ENCODE measurements at places on chromosomes 5 and 9.

DNA sequence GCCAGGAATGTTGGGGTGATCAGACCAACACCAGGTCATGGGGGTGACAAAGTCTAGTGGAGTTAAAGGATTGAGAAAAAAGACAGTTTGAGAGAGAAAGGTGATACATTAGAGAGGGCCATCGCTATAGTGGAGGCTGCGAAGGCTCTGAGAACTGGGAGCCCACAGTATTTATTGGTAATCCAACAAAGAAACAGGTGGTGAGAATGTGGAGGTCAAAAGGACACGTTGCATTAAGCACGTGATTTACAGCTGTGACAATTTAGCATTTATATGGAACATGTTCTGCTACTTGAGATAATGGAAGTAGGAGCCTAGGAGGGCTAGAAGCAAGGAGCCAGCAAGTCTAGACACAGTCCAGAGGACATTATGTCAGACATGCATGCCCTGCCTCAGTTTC lies 2086.5 kb upstream of the C9orf72 start:
- ATAC-seq = no peak

GRCh38 chr9:1386420-1386819 lies 336.3 kb downstream of the DMRT2 start:
- ATAC-seq = no peak

GRCh38 chr9:93022721-93023520 lies 35.6 kb upstream of the SUSD3 start:
- ATAC-seq = no peak

- no peak for ATAC-seq
Measured at GRCh38 chr9:80843028-80843427, 846.3 kb downstream of the TLE1 start.

GRCh38 chr5:154544646-154545045 lies 66.6 kb upstream of the HAND1 start:
- no peak for ATAC-seq

- no peak for ATAC-seq
Measured at GRCh38 chr5:72741805-72742204, 74.7 kb upstream of the TNPO1 start.

GRCh38 chr5:163165277-163165676 lies 272.1 kb upstream of the CCNG1 start:
- no peak for ATAC-seq

DNA sequence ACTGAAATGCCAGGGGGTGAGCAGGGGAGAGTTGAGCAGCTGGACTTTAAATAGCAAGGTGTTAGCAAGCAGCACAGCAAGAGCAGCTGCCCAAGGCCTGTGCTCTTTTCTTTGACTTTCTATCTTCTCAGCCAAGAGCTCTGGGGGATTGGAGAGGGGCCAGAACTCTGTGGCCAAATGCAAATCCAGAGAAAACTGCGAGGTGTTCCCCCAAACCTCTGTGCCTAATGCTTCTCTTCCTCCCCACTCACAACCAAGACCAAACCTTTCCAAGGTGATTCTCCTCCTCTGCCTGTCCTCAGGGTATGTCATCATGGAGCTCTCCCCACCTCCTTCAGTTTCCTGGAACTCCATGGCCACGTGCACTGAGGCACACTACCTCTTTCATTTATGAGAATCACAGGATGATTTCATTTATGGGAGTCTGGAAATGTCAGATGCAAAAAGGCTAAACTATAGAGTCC lies 118.7 kb upstream of the WWC1 start:
- ATAC-seq = no peak

DNA sequence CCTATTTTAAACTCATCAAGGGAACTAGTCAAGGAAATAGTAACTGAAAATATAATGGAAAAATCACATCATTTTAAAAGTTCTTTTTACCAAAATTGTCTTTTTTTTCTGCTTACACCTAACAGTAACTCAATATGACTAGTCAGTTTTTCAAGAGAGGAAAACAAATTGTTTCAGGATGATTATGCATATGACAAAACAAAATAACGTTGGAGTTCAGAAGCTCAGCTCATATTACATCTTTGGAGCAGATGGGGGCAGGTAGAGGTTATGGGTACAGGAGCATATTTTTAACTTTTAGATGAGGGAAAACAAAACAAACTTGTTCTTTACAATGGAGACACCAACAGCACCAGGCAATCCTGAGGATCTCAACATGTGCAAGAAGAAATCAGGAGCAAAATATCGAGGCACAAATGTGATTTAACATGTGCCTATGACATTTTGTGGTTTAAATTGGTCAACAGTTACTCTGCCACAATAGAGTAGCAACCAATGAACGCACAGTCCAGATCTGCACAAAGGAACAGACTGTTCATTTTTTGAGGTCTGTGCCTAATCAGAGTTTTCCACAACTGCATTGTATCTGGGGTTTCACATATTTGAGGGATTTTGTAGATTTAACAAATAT lies 659.0 kb downstream of the ANXA1 start:
- no peak for ATAC-seq

DNA sequence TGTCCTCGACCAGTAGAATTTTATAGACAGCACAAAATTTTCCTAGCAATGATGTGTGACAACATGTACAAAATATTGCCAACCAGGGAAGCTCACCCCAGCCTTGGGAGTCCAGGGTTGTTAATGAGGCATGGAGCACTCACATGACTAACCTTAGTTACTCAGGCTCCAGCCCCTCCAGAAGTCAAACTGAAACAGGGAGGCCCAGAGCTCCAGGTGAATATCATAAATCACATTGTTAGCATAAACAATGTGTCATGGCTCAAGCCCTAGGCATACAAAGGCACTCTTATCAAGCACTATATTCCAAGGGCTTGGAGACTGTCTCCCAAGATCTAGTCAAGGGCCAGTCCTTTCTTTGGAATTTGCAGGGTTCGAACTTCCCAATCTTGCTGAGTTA lies 44.4 kb downstream of the TNFAIP8 start:
- no peak for ATAC-seq

GRCh38 chr5:38167562-38167996 lies 90.8 kb upstream of the EGFLAM start:
- ATAC-seq = no peak

GRCh38 chr9:76412638-76413037 lies 18.4 kb upstream of the RFK start:
- ATAC-seq = no peak

DNA sequence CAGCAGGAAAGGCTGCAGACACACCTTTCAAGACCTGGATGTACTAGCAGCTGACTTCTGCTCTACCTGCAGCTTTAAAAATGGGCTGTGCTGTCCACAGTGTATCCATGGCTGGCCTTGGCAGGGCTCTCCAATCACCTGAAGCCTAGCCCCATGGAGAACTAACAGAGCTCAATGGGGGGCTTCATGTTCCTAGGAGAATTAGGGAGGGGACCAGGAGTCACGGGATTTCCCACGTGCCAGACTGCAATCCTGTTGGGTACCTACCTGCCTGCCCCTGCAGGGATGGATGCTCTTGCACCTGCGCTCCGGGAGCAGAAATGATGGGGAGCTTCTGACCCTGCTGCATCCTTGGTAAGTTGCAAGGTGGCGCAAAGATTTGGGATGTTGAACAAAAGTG lies 462.1 kb downstream of the ICE1 start:
- ATAC-seq = no peak

GRCh38 chr5:96431376-96432187 lies 1.5 kb downstream of the PCSK1 start:
- no peak for ATAC-seq

- no peak for ATAC-seq
Measured at GRCh38 chr5:96952118-96952750, 16.4 kb downstream of the LNPEP start.

- ATAC-seq = no peak
Measured at GRCh38 chr9:14080959-14081542, 232.9 kb downstream of the NFIB start.

- no peak for ATAC-seq
Measured at GRCh38 chr9:13131416-13131815, 148.1 kb downstream of the MPDZ start.

- no peak for ATAC-seq
Measured at GRCh38 chr9:137084526-137084925, 2.3 kb upstream of the MAN1B1 start.

- no peak for ATAC-seq
Measured at GRCh38 chr5:84299959-84300358, 84.7 kb downstream of the EDIL3 start.

DNA sequence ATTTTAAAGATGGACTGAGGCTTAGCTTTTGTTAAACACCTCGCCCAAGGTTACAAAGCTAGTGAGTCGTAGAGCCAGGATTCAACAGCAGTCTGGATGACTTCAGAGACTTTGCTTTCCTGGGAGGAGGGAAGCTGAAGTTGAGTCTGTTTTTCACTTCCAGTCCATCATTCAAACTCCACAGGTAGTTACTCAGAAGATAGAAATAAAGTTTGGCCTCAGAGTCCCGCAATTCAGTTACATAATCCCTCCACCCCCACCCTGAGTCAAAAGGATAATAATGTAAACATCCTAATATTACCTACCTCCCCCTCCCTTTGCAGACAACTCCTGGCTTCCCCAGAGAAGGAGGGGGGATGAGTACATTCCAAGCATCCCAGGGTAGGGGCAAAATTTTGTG lies 8.1 kb downstream of the HBEGF start:
- ATAC-seq = no peak

DNA sequence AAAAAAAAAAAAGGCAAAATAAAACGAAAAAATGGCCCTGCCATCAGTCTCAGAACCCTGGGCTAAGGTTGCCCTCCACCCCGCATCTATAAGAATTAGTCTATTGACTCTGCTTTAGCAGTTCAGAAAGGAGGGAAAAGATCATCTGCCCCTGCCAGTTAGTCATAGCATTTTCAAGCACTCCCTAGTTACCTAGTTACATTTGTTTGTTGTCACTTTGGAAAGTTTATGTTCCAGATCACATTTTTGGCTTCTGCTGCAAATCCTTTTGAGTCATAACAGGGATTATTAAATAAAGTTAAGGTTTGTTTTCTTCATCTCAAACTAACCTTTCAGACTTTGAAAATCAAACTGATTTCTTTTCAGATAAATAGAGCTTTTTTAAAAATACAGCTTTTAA lies 52.1 kb downstream of the AQP7 start:
- no peak for ATAC-seq

GRCh38 chr5:125914471-125914870 lies 508.7 kb upstream of the GRAMD2B start:
- ATAC-seq = no peak

- no peak for ATAC-seq
Measured at GRCh38 chr5:9646843-9647242, 16.7 kb upstream of the TAS2R1 start.

DNA sequence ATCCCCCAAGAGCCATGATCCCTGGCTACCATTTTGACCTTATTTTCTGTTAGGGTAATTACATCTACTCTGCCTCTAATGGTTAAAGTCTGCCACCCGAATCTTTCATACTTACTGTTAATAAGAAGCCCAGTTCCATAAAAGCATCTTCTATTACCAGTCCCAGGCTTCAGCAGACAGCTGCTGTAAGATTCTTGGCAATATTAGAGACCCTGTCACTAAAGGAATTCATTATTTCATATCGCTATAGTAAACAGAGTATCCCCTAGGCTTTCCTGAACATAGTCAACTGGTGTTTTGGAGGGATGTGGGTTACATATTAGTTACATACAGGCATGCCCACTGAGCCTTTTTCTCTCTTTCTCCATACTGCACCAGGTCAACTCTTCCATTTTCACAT lies 608.7 kb upstream of the SEMA6A start:
- ATAC-seq = no peak

DNA sequence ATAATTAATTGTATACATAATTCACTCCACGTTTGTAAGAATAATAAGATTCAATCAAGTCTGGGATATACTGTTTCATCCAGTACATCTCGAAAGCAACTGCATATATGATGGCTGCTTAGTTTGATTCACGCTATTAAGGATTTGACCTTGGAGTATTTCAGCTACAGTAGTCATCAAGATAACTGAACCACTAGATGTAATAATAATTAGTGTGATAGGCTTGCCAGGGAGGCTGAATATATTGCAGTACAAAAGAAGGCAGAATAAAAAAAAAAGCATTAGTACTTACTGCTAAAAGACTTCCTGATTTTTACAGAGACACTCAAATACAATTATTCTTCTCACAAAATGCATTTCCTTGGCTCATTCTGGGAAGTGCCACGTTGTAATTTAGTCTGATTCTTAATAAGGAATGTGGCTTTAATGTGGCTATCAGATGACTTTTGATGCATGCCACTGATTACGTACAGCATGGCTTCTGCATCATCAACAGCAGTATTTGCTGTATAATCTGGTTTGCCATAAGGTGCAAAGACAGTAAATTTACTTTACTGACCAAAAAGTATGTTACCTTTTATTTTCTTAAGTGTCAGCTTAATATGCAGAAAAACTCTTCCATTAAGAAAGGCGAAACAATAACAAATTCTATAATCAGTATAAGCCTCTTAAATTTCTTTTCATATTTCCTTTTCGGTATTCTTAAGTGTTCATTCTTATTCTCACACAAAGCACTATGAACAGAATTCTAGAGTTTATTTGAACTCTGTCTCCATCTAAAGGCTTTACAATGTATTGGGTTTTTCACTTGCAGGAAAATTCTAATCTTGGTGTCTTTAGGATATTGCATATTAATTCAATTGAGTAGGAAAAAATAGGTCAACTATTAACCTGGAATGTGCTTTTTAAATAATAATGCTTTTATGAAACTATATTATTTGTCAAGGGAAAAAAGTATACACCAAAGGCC lies 166.4 kb downstream of the SLF1 start:
- ATAC-seq = no peak

- no peak for ATAC-seq
Measured at GRCh38 chr5:32115985-32116384, 58.1 kb downstream of the GOLPH3 start.

- no peak for ATAC-seq
Measured at GRCh38 chr5:129241755-129242154, 147.2 kb downstream of the ISOC1 start.

DNA sequence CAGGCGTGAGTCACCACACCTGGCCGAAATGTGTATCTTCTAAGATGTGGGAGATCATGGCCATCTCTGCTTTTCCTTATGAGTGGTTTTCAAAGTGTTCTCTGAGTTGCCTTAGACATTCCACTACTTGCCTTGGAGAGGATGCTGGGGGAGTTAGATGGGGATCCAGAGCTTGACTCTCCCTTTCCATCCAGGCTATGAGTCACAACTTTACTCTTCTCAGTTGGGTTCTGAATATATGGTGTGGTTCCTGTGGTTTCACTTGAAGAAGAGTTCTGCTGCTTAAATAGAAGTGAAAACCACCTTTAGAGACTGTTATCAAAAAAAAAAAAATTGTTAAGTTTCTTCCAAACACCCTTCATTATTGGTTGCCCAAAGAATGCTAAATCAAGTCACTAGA lies 217.6 kb downstream of the ZNF608 start:
- ATAC-seq = peak; percentile 42

DNA sequence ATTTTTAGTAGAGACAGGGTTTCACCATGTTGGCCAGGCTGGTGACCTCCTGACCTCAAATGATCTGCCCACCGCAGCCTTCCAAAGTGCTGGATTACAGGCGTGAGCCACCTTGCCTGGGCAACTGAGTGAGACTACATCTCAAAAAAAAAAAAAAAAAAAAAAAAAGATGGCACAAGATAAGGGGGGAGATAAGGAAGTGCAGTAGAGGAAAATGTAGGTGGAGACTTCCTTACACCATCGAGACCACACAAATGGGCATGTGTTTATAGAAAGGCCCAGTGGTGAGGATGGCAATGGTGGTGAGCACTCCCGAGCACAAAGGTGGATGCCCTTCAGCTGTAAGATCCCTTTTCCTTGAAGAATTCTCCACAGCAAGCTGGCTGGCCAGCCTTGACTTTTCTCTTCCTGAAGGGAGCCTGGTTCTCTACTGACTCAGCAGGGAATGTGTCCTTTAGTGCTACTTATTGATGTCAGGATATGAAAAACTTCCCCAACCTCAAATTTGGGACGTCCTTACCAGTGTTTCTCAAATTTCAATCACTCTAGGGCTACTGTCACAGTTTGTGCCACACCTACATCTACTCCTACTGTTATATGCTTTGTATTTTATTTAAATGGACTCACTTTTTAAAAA lies 28.2 kb downstream of the ERGIC1 start:
- no peak for ATAC-seq

Data from stimulated activated memory B cell treated with anti-CD40 and anti-IgM and Interleukin-4, amounts not matched to agents 10 μg/mL and 1 μg/mL and 100 μg/mL, for 72 hours (primary cell).